Suprapubic skin (tissue), 4 donors: ENCODE measurements at places on chromosomes 16 and 17.

- H3K36me3 ChIP-seq: no peaks in the 10 kb centered on the region
- no peak overlapping the region for H3K27ac ChIP-seq
- no peak for DNase-seq
Measured at GRCh38 chr17:43702637-43703036, 40.9 kb upstream of the MEOX1 start.

DNA sequence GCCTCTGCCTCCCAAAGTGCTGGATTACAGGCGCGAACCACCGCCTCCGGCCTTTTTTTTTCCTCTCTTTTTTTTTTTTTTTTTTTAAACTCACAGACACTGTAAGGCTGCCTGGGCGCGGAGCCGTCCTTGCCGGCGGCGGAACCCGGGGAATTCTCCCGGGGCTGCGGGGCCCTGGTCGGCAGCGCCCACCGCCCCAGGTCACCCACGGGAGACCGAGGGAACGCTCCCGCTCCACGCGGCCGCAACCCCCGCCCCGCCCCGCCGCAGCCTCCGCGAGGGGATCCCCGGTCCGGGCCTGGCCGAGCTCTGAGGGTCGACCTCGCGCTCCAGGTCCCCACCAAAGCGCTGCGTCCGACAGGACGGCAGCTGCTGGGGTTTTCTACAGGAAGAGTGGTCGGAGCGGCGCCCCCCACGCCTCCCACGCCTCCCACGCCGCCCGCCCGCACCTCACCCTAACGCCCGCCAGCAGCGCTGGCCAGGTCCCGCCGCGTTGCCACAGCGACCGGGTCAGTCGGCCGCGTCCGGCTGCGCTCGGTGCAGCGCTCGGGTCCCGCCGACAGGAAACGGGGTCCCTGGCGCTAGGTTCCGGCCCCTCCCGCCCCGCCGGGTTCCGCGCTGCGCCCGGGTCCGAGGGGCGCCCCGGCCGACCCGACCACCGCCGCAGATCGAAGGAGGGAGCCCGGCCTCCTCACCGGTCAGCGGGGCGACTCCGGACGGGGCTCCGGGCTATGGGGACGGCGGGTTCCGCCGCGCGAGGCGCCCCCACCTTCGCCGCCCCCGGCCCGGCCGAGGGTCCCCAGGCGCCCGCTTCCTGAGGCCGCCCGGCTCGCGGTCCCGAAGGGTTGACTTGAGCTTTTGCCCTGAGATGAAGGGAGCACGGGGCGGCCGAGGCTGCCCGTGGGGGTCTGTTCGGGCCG lies at the start of gene CCDC57:
TSS of gene CCDC57 (minus strand) at position 512 of the 920 bp plus-strand sequence. CDS start 10,898 bp downstream, outside the sequence.
- H3K27me3 ChIP-seq: no peaks in the 10 kb centered on the region
- H3K4me3 ChIP-seq: peak within 1 kb of the TSS; percentile 91
- H3K36me3 ChIP-seq: no peaks in the 10 kb centered on the region
- DNase-seq: no peak
- peaks cover 48% of the 10 kb centered on the region for H3K4me1 ChIP-seq

- H3K27me3 ChIP-seq: no peaks in the 10 kb centered on the region
- no peak overlapping the region for H3K27ac ChIP-seq
- H3K36me3 ChIP-seq: peaks cover 58% of the 10 kb centered on the region
- DNase-seq: no peak
- no peak overlapping the region for H3K4me3 ChIP-seq
Measured at GRCh38 chr17:1736348-1737281, 6.1 kb upstream of the SERPINF2 start.

- H3K4me3 ChIP-seq: no peak overlapping the region
- H3K27me3 ChIP-seq: no peaks in the 10 kb centered on the region
- DNase-seq: no peak
- no peaks in the 10 kb centered on the region for H3K36me3 ChIP-seq
Measured at GRCh38 chr17:69870091-69870530, 204.9 kb upstream of the KCNJ16 start.

DNA sequence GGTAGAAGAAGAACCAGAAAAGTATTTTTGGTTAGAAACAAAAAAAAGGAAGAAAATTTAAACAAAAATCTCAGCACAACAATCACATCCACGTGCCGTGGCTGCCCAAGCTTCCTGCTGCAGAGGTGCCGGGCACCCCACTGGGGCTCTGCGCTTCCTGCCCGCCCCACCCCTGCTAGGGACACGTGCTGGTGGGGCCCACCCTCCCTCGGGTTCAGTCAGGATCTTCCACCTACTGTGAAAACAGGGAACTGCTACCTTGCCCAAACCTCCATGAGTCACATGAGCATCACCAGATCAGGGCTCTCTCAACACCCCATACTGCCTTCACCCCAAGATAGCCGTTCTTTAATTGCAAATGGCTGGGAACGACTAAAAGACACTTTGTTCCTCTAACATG lies 24.4 kb upstream of the CYTH1 start:
- peaks cover 97% of the 10 kb centered on the region for H3K36me3 ChIP-seq
- peaks cover 7% of the 10 kb centered on the region for H3K4me1 ChIP-seq
- H3K27me3 ChIP-seq: no peaks in the 10 kb centered on the region
- DNase-seq: no peak

DNA sequence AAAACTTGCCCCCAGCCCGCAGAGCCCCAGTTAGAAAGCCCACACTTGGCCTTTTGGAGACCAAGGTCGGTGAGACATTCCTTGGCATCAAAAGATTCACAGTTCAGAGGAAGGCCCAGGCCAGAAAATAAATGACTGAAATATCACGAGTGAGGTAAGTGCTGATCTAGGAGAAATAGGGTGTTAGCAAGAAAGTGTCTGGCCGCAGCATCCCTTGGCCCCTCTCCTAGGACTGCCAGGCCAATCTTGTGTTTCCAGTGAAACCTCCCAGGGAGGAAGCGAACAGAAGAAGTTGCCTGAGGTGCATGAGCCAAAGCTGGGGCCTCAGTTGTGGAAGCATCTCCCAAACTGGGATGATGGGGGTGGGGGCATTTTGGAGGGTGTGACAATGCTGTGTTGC lies 22.5 kb upstream of the NSMCE1 start:
- peaks cover 12% of the 10 kb centered on the region for H3K4me1 ChIP-seq
- no peak overlapping the region for H3K27ac ChIP-seq
- H3K4me3 ChIP-seq: no peak overlapping the region
- no peaks in the 10 kb centered on the region for H3K36me3 ChIP-seq
- H3K27me3 ChIP-seq: no peaks in the 10 kb centered on the region
- no peak for DNase-seq

- DNase-seq: no peak
Measured at GRCh38 chr16:680967-681745, 946 bp downstream of the STUB1 start.

GRCh38 chr17:64326420-64327054 lies 63.5 kb upstream of the TEX2 start:
- H3K36me3 ChIP-seq: no peaks in the 10 kb centered on the region
- no peaks in the 10 kb centered on the region for H3K27me3 ChIP-seq
- H3K27ac ChIP-seq: peak overlapping the region; percentile 64

DNA sequence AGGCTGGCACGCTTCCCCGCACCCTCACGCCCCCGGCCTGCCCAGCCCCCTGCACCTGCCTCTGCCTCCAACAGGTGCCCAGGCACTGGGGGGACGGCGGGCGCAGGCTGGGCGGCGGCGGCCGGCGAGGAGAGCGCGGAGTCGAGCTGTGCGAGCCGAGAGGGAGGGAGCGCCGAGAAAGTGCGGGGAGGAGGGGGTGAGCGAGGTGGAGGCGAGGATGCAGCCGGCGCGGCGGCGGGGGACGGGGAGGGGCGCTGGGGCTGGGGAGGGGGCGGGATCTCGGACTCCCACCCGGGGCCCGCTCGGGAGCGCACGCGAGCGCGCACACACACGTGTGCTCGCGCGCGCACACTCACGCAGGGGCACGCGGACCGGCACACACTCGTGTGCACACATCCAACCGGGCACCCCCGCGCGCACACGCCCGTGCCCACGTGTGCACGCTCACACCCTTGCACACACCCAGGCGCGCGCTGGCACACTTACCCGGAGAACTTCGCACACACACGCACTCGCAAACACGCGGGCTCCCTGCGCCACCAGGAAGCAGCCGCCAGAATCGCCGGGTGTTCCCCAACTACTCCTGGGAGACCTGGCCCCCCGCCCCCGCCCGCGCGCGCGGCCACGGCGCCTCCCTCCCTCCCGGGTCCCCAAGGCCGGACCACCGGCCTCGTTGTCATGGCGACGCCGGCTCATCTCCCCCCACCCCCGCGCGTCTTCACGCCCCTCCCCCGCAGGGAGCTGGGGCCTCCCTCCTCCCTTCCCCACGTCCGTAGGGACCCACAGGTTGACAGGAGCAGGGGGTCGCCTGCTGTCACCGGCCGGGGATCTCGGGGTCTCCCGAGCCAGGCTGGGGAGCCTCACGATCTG lies at the start of gene DOC2A:
TSS of gene DOC2A (minus strand) at position 184 of the 870 bp plus-strand sequence. CDS start 805 bp downstream, outside the sequence.
- H3K27ac ChIP-seq: no peak within 1 kb of the TSS
- peaks cover 40% of the 10 kb centered on the region for H3K27me3 ChIP-seq
- no peaks in the 10 kb centered on the region for H3K36me3 ChIP-seq
- peaks cover 25% of the 10 kb centered on the region for H3K4me1 ChIP-seq
- peak within 1 kb of the TSS; percentile 58 for H3K4me3 ChIP-seq

GRCh38 chr17:41801374-41802271 lies 10.1 kb downstream of the P3H4 start:
- no peaks in the 10 kb centered on the region for H3K27me3 ChIP-seq
- H3K4me1 ChIP-seq: peaks cover 24% of the 10 kb centered on the region
- peak; percentile 91 for DNase-seq
- H3K27ac ChIP-seq: peak overlapping the region; percentile 90
- peak overlapping the region; percentile 16 for H3K4me3 ChIP-seq
